ENCODE measurements at places on chromosomes 3 and 15.

DNA sequence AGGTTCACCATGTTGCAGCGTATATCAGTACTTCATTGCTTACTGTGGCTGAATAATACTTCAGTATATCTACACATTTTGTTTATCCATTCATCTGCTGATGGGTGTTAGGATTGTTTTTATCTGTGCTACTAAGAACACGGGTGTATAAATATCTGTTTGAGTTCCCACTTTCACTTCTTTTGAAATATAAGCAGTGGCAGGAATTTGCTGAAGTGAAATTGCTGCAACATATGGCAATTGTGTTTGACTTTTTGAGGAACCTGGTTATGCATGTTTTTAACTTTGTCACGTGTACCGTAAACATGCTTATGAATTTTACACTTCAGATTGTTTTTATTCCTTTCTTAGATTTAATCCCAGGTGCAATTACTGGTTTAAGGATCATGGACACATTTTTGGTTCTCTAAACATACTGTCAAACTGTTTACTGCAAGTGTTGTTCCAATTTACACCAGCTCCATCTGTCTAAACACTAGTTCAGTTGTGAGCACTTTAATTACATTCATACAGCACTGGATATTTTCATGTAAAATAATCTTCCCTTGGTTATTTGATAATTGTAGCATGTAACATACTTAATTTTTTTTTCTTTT lies 23.1 kb downstream of the TRAK1 start:
- no peak for DNase-seq

- no peak for DNase-seq
These were observed 200.4 kb downstream of the ADAMTSL3 start for GRCh38 chr15:83854321-83854720.

- no peak for DNase-seq
These were observed 15.5 kb downstream of the DCP1A start for GRCh38 chr3:53331871-53332270.

DNA sequence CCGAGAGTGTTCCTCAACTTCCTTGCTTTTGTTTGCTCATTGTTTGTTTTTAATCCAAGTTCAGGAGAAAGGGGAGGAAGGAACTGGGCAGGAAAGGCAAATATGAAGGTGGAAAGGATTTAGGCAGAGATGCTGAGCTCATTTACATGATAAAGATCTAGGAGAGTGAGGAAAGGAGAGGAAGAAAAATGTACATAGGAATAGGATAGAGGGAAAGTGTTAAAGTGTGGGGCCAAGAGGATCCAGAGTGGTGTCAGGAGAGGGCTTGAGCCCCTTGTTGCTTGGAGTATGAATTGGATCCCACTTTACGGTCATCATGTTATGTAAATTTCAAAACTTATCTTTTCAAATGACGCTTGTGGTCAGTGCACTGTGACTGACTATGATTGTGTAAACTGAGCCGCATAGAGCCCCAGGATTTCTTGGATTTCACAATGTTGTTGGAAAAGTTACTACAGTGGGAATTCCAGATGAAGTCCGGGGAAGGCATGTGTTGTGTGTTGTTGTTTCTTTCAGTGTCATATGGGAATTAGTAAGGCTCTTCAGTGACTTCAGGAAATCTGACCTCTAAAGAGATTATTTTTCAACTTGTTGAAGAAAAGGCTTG lies 15.0 kb upstream of the PLD1 start:
- no peak for DNase-seq

DNA sequence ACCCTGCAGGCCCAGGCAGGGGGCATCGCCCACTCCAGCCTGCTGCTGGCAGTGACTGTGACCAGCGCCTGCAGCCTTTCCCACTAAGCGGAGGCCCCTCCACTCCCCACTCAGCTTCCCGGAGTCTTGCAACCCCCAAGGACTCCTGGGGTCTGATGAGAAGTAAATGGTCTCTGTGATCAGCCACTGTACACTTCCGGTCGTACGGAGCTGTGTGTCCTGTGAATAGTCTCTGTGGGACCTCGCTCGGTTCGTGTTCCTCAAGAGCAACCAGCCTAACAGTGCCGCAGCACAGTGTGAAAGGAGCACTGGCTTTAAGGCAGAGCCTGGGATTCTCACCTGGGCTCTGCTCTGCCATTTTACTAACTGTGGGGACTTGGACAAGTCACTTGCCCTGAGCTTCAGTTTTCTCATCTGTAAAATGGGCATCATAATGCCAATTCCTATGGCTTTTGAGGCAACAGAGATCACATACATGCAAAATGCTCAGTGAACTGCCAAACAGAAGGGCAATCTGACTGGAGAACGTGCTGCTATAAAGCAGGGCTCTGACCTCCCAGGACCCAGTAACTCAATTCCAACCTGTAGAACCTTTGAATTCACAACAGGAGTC lies 26.7 kb downstream of the TMEM43 start:
- no peak for DNase-seq

DNA sequence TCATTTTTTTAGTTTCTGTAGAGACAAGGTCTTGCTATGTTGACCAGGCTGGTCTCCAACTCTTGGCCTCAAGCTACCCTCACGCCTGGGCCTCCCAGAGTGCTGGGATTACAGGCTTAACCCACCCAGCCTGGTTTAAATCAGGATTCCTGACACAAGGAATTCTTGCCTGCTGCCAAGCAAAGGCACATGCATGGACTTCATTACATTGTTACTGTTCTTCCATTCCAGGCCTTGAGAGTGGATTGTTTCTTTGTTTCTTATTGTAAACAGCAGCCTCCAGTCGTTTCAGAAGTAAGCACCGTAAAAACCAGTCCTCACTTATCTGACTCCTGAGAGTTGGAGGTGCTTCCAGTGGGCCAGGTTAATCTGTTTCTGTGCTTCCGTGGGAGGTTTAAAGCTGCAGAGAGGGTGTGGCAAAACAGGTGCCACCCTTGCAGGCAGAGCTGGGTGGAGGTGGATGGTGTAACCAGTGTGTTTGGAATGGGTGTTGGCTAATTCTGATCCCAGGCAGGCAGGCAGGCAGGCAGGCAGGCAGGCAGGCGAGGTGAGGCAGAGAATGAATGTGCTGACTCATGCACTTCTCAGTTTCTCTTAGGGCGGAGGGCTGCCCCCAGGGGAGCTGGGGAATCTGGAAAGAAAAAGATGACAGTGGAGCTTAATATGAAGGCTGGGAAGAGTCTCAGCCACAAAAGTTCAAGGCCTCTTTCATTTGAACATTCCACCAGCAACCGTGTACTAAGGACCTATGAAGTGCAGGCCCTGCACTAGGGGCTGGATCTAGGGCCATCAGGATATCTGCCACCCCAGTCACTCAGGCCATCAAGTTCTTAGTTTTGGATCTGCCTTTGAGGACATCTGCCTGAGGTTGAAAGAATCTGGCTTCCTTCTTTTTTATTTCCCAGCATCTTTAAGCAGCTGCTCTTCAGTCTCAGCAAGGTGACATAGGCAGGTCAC lies 37.0 kb upstream of the CDCP1 start:
- DNase-seq: no peak

DNA sequence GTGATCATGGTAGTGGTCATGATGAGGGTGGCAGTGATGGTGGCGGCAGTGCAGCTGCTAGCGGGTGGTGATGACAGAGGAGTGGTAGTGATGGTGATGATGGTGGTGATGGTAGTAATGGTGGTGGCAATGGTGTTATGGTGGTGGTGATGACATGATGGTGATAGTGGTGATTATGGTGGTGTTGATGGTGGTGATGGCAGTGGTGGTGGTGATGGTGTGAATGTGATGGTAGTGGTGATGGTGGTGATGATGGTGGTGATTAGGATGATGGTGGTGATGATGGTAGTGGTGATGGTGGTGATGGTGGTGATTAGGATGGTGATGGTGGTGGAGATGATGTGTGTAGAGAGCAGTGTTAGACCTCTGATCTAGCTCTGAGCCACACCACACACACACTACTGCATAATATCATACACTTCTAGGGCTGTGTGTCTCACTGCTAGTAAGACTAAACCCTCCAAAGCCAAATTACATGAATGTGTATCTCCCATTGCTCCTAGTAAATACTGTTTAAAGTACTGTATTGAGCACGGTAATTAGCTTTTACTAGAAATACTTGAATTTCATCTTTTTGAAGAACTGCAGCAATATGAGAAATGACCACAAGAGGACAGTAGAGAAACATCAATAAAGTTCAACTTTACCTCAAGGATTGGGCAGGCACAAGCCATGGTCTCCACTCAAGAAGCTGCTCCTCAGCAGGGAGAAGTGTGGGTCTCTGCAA lies 28.8 kb downstream of the TMED3 start:
- no peak for DNase-seq

DNA sequence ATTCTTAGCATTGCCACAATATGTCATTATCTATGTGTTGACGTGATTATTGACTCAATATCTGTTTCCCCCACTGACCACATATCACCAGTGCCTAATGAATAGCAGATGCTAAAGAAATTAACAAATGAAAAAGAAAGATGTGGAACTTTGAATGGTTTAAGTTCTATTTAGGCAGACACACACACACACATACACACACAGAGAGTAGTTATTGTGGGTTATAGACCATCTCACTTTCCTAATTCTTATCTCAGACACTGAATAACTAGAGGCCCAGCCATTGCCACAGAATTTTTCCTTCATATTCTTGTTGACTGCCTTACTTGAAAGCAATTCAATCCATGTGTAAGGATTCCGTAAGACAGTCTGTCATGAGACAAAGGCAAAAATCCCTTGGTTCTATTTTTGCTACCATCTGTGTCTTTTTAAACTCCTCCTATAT lies 61.9 kb upstream of the PHLDB2 start:
- DNase-seq: no peak

DNA sequence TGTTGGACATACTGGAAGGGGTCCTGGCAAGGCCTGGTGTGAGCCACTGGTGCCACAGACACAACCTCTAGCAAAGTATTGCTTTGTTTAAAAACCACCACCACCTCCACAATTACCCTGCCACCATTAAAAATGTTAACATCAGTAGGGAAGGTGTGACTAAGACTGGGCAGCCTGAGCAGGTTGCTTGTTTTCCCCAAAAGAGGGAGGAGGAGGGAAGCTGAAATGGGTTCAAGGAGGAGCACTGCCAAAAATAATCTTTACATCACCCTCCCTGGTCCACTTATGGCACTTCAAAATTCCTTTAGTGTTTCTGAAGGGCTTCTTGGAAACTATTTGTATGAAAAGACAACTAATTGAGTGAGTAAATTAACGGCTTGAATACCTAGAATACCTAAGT lies 99.8 kb upstream of the FGF7 start:
- DNase-seq: no peak

DNA sequence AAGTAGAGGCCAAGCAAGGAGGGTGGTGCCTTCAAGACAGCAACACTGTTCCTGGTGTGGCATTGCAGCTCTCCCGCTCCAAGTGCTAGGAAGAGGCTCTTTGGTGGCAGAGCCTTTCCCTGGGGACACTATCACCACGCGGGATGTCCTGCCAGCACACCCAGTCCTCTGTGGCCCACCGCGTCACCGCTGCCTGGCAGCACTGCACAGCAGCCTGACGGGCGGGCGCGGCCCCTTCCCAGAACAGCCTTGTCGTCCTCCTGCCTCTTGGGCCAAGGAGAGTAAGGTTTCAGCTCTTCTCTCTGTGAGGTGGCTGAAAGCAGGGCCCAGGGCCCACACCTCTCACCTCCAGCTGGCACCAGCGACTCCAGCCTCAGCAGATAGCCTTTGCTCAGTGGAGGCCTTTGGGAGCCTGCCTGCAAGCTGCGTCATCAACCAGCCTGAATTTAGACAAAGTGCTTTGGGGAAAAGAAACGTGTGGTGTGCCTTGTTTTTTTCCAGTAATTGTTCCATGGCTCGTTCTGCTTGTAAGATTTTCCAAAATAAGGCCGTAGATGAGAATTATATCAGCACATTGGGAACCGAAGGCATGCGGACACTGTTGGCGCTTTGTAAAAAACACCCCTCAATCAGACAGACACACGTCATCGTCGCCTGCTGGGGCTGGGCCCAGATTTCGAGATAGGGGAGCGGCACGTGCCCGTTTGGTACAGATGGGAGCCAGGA lies 65.0 kb downstream of the AAGAB start:
- DNase-seq: no peak

DNA sequence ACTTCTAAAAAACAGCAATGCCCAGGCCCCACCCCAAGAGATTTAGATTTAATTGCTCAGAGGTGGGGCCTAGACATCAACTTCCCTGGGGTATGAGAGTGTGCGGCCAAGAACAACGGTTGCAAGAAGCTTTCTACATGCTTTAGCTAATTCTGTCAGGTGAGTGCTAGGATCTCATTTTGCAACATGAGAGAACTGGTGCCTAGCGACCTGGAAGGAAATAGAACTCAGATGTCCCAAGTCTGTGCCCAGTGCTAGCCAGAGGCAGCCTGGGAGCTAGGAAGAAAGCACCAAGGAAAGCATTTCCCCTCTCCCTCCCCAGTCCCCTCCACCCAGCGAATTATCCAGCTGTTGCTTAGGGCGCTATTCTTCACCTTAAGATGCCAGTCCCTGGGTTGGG lies 22.9 kb upstream of the HRH1 start:
- no peak for DNase-seq

DNA sequence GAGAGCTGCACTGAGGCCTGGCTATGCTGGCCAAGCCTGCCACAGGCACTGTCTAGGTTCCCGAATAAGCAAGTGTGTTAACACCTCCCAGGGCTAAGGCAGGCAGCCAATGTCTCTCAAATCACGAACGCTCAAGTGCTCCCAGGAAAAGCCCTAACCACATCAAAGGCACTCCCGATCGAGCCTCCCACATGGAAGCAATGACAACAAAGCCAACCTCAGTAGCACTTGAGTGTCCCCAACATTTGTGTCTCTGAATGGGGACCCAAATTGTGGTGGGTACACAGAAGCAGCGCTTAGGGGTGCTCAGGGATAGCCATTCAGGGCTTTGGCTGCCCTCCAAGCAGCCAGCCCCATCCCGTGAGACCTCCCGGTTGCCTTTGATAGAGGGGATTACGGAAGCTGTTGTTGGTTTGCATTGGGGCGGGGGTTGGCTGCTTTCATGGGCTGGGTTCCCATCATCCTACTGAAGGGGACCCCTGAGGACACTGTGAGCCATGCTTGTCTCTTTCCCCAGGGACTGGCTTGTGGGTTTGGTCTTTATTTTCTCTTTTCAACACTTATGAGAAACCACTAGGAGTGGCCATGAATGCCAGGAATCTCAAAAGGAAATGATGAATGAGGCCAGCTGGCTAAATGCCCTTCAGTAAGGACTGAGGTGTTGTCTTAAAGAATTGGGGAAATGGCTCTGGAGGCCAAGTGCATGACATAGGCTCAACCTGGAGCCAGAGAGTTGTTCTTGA lies 234.1 kb upstream of the FEZF2 start:
- no peak for DNase-seq

- DNase-seq: no peak
These were observed 260.3 kb upstream of the MRPL3 start for GRCh38 chr3:131762981-131763564.
